Activated CD4-positive, alpha-beta T cell treated with anti-CD3 and anti-CD28 coated beads, Interleukin-2, amount 50 U/mL, for 24 hours (primary cell): ENCODE measurements at places on chromosomes 16 and 17.

DNA sequence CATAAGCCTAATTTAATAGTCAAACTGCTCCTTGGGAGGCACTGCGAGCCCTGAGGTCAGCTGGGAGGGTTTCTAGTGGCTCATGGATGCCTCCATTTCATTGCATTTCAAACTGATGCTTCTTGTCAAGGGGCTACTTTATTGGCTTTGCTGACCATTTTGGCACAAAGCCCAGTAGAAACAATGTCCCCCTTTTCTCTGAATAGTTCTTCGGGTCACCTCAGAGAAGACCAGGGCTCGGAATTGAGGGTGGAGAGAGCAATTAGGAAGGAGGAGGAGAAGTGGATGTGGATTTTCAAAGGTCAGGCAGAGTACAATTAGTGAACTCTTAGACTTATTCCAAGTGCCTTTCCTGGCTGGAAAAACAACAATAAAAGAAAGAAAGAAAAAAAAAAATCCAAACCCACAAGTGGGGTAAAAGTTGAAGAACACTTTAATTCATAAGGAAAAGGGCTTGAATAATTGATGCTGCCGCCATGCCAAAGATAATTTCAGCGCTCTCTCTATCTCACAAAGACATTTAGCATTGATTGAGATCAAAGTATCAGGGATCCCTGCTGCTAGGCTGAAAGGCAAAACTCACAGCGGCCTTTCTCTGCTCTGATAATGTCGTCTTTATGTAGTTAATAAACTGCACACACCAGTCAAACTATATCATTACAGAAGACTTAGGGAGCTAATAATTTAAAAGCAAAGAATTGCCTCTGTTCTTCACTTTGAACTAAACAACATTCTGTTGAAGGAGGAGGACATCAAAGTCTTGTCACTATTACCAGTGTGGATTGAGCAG is 122.7 kb downstream of the RGS9 start:
- no peak for DNase-seq

- DNase-seq: no peak
Observed at GRCh38 chr16:52466994-52467393, 79.9 kb downstream of the TOX3 start.

DNA sequence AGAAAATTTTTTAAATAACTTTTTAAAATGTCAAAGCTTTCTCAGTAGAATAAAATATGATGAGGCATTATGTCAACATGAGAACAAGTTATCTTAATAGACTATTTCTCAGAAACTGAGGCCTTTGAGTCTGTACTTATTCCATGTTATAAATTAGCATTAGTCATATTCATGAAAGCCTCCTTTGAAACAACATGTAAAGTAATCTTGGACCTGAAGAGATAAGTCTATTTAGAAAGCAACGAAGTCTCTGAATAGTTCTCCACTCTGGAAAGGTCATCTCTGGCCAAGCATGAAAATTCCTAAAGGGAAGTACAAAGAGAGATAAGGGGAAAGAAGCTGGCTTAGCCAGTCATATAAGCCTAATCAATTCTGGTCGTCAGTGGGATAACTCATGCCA is 150.8 kb downstream of the CYB561 start:
- DNase-seq: no peak

GRCh38 chr17:50464121-50464520 is 4.6 kb downstream of the CHAD start:
- DNase-seq: no peak

GRCh38 chr17:16415031-16415924 is at the start of gene TRPV2:
TSS of gene TRPV2 (plus strand) at chr17:16415571. CDS start at chr17:16417669, 2,098 bp downstream.
- no peak for DNase-seq

GRCh38 chr16:86531191-86531545 is 20.8 kb downstream of the FOXF1 start:
- DNase-seq: no peak

GRCh38 chr17:19022128-19022527 is 17.6 kb upstream of the FAM83G start:
- no peak for DNase-seq

DNA sequence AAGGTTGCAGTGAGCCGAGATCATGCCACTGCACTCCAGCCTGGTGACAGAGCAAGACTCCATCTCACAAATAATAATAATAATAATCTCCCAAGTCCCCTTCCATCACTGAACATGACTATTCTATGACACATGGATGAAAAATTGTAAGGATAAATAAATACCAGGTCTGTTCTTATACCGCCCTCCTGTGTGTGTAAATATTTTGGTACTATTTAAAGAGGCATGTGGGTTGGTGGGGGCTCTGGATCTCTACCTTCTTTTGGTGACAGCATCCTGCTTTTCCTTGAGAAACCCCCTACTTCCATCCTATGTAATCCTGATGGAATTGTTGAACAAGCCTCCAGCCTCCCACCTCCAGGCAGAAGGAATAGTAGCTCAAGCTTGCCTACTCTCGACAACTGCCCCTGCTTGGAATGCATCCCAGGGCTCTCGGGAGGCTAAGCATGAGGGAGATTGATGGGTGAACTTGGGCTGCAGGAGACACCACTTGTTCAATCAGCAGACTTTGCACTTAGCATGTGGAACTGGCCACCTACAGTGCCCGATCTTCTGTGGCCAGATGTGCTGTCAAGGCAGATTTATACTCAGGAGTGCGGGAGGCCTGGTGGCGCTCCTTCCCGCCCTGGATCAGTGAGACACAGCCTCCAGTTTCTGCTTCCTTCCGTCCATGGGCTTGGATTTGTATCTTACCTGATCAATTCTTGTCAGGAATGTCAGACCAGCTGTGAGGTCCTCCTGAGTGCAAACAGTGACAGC is 287.4 kb downstream of the SLC39A11 start:
- DNase-seq: no peak

DNA sequence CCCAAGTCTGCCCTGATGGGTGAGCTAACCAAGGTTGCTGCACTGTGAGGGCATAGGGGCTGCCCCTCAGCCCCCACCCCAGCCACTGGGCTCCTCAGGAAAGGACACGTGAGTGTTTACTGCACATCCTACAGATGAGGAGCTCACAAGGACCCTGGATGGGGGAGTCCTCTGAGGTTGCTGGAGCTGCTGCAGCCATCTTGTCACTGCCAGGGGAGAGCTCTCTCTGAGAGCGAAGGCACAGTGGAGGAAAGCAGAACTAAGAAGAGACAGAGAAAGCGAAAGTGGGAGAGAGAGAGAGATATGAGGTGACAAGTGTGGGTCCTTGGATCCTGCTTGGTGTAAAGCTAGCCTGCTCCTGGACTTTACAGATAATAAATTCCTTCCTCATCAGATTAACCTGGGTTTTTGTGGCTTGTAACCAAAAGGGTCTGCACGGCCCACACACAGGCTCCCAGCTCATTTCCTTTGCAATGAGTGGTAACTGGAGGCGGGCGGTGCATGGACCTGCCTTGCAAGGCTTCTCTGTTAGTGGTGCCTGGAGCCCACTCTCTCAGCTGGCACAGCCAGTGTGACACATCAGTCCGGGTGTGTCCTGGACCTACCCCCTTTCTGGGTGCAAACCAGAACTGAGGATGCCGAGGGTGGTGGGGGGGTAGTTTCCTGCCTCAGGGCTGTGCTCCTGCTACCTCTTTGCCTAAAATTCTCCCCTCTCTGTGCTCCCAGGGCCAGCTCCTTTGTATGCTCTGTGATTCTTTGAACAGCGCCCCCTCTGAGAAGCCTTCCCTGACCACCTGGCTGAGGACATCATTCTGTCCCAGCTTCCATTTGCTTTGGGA is 14.2 kb downstream of the SNX20 start:
- peak; percentile 31 for DNase-seq

DNA sequence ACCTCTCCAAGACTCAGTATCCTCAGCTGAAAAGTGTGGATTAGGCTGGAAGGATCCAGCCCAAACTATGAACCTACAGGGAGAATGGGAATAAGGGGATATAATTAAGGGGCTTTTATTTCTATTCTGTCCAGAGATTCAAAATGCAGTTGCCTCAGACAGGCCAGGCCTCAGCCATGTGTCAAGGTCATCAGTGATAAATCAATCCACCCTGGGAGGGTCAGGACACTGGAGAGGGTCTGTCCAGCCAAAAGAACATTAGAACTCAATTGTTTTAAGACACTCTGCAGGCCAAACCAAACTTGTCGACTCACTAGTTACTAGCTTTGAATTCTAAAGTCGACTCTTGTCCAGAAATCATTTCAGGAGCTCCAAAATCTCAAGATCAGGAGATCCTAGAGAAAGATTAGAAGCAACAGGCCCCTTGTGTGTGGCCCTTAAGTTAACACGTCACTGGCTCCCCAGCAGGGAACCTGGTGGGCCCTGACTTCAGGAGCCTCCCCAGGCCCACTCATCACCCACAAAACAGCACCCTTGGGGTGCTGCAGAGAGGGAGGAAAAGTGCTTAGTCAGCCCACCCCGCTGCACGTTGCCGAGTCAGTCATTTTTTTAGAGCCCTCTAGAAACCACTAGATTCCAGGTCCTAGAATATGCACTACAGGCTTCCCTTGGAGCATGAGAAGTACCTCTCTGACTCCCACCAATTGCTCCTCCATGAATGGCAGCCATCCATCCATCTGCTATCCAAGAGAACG is 156.8 kb downstream of the XYLT1 start:
- DNase-seq: no peak

GRCh38 chr17:6328279-6328678 is 106.6 kb downstream of the AIPL1 start:
- DNase-seq: no peak

- no peak for DNase-seq
Observed at GRCh38 chr17:50102164-50102991, 7.2 kb downstream of the PDK2 start.

DNA sequence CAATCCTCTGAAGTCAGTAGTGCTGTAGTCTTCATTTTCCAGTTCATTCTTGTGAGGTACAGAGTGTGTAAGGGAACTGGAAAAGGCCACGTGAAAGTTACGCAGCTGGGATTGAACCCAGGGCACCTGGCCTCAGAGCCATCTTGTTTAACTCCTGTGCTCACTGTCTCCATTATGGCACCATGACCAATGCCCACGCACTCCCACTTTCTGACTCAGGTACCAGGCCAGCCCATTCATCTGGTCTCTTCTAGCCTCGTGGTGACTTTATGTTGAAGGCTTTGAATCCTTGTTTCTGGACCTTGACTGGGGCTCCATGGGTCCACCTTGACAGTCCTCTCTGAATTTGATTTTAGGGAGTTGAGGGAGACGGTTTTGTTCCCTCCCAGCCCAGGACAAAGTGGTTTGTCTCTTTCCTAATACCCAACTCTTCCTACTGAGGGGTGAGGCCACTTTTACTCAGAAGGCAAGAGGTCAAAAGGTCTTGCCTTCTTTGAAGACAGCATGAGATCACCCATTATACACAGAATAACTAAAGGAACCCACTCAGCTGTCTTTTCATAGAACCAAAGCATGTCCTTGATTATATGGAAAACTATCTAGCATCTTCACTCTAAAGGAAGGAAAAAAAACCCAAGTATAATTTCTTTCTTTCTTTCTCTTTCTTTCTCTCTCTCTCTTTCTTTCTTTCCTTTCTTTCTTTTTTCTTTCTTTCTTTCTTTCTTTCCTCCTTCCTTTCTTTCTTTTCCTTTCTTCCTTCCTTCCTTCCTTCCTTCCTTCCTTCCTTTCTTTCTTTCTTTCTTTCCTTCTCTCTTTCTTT is 50.0 kb downstream of the OTOA start:
- no peak for DNase-seq

DNA sequence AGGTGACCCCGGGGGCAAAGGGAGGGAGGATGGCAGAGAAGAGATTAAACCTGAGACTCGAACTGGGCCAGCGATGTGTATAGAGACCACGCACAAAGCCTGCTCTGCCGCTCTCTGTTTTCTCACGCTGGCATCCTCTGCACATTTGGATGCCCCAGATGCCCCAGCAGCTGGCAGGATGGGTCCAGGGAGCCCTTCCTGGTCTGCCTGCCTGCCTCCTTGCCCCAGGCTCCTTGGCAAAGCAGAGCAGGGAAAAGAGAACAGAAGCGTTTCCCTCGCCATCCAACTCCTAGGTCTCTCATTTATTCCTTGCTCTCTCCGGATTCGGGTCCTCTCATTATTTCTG is 5.2 kb upstream of the PIPOX start:
- DNase-seq: no peak

DNA sequence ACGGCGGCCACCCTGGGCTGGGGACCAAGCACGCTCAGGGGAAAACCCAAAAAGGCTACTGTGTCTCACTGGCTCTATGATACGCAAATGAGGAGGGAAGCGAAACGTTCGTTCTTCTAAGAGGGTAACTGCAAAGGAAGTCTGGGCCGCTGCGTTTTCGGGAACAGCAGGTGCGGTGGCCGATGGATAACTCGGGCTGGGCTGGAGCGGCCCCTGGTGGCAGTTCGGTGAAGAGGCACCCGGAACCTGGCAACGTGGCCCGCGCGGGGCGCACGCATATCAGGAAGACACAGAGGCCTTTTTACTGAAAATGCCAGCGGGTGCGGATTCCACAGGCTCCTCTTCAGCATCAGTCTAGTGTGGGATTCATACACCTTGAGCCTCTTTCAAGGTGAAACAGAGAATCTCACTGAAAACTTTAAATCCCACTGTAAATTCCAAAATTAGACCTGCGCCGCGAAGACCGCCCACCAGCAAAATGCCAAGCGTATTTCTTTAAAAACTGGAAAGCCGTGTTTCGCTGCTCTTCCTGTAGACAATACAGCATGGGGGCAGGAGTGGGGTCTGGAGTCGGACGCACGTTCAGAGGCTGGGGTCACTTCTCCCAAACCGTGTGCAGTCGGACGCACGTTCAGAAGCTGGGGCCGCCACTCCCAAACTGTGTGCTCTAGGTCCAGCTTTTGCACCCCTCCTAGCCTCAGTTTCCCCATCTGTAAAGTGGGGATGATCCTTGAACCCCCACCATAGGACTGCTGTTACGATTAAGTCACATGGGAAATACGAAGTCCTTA is 44.4 kb upstream of the METTL9 start:
- peak; percentile 96 for DNase-seq

DNA sequence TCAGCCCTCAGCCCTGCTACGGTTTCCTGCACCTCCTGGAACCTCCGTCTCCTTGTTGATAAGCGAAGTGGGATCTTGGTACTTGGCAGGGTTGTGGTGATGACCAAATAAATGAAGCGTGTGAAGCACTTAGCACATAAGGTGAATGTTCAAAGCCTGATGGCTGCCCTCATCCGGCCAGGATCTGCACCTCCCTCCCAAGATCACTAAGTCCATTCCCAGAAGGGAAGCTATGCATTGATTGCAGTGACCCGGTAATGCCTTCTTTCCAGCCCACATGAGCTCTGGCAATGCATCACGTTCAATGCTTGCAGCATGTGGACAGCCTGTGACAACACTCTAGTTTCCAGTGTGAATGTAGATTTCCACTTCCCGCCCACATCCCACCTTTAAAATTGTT is 24.9 kb upstream of the RHOT1 start:
- no peak for DNase-seq

GRCh38 chr16:6775712-6776111 is 556.9 kb upstream of the RBFOX1 start:
- DNase-seq: no peak

GRCh38 chr16:68076560-68076959 is 8.6 kb upstream of the NFATC3 start:
- no peak for DNase-seq
